ENCODE measurements at places on chromosomes 7 and 10.

- DNase-seq, result no peak
Observed at GRCh38 chr7:22338877-22339276, 18.1 kb downstream of the RAPGEF5 start.

DNA sequence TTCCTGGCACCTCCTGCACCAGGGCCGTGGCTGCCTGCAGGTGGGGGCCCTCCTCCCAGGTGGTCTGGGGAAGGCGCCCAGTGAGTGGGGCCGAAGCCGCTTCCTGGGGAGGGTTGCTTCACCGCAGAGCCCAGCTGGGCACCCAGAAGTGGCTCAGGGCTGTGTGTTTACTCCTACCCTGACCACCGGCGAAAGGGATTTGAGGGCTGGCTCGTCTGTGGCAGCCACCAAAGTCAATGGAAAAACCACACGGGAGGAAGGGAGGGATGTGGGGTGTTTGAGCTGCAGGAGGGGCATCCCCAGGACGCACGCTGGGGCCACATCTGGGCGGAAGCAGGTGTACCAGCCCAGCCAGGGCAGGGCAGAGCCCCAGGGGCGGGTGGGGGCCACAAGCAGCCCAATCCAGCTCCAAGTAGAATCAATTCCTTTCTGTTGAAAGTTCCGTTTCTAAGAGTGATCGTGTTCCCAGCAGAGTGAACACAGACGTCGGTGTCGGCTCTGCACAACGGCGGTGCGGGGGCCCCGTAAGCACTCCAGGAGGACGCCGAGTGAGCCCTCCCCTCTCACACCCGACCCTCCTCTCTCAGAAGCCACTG, 69.9 kb downstream of the FOXL3 start:
- DNase-seq, result no peak

DNA sequence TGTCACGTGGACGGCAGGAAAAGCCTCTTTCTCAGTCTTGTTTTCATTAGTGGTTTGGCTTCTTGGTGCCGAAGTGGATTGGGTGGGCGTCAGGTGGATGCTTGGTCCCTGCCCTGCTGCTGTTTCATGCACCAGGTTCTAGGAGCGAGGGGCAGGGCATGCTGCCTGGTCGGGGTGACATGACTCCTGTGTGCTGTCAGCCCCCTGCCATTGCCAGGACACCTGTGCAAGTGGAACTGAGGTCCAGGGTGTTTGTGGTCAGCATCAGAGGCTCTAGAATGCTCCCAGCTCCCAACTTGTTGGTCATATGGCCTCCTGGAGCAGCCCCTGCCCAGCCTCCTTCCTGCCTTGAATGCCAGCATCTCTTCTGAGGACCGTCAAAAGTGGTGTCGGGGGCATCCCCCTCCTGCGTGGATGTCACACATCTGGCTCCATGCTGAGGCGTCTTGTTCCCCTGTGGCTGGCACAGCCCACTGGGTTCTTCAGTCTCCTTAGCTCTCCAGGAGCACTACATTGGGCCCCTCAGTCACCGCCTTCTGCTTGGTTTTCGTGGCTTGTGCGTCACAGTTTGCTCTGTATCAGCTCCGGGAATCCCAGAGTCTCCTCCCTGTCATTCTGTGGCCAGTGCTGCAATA, 24.8 kb downstream of the ADCY1 start:
- no peak for DNase-seq

GRCh38 chr7:27947586-27948278, 207.8 kb downstream of the TAX1BP1 start:
- no peak for DNase-seq

DNA sequence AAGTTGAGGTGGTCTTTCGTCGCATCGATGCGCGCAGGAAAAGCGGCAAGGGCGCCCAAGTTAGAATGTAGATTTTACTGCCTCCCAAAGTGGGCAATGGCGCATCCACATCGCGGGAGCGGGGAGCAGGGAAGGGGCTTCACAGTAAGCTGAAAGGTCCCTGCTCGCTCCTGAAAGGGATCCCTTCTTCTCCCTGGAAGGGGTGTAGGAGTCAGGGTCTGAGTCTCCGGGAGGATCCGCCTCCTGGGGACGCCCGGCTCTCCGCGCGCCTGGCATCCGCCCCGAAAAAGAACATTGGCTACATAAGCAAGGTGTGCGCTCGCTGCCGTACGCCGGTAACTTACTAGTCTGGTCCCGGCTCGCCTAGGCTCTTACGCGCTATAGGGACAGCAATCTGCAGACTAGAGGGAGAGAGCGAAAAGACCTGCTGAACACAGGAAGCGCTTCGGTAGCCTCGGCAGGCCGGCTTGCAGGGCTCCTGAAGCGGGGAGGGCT, 804 bp downstream of the UNC5B start:
- peak; percentile 79 for DNase-seq

- DNase-seq, result peak; percentile 36
Observed at GRCh38 chr10:80443531-80443974, 10.6 kb upstream of the TSPAN14 start.

- peak; percentile 65 for DNase-seq
Observed at GRCh38 chr10:113493882-113494301, 59.0 kb upstream of the HABP2 start.

DNA sequence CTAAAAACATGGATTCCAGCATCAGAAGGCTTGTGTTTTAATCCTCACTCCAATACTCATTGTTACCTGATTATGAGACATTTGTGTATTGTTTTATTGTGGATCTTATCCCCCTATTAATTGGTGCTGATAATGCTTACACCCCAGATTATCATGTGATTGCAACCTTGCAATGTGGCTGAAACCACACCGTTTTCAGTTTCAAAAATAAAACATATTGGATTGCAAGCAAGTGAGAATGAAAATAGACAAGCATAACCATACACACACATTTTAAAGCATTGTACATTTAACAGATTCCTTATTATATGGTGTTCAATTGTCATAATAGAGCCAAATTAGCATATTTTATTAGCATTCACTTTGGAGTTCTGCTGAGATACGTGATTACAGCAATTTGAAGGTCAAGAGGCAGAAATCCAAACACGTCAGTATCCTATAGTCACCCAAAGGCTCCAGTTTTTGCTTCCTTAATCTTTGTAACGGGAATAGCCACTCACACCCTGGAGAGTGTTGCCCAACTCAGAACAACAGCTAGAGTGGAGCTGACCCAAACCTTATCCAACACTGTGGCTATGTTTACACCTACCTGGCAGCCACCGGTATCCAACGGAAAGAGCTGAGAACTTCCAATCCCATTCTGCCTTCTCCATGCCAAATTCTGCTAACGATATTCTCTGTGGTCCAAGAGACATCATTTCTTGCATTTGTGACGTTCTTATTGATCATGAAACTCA, 317.1 kb upstream of the KLF6 start:
- no peak for DNase-seq

DNA sequence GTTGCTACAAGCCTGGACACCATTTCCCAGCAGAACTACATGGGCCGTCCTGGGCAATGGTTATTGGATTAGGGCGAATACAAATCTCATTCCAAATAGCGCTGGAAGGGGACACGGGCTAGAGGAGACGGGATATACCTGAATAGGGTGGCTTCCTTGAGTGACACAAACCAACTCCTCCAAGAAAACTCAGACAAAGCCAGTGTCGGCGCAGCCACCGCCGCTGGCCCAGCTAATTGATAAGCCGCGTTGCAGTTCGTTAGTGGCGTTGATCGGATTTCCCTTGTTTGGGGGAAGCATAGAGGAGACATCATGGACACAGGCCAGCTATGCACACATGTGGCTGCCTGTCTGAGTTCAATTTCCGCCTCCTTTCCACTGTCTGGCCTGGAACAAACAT, 55.7 kb downstream of the EBF3 start:
- no peak for DNase-seq

GRCh38 chr10:79438021-79438698, 7.3 kb downstream of the ZCCHC24 start:
- no peak for DNase-seq

- DNase-seq, result no peak
Observed at GRCh38 chr10:123835575-123835974, 56.0 kb downstream of the CPXM2 start.

GRCh38 chr7:149002604-149003003, 25.7 kb downstream of the PDIA4 start:
- no peak for DNase-seq

Data from adipocyte (in vitro differentiated cells).